ENCODE measurements at places on chromosomes 1 and 21.

- DNase-seq: no peak
These were observed 18.1 kb downstream of the PLOD1 start for GRCh38 chr1:11952455-11953109.

DNA sequence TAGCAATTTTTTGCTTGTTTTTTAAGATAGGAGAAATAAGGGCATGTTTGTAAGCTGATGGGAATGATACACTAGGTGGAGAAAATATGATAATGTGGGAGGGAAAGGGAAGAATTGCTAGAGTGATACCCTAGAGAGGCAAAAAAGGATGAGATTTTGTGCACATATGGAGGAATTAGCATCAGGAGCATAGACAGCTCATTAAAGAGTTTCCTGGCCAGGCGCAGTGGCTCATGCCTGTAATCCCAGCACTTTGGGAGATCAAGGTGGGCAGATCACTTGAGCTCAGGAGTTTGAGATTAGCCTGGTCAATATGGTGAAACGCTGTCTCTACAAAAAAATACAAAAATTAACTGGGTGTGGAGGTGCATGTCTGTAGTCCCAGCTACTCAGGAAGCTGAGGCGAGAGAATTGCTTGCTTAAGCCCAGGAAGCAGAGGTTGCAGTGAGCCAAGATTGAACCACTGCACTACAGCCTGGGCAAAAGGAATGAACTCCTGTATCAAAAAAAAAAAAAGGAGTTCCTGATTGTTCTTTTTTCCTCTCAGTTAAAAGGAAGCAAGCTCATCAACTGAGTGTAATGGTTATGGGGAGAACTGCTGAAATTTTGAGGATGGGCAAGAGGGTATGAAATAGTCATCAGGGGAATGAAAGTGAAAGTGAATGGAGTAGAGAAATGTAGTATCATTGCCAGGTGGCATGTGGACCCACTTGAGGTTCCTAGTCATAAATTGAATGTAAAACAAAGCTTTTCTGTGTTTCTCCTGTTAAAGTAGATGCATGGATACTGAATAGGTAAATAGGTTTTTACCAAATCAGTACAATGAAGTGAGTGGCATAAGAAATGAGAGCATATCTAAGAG, 35.5 kb downstream of the SH3GLB1 start:
- no peak for DNase-seq

- DNase-seq: no peak
These were observed 409.5 kb downstream of the PLPP3 start for GRCh38 chr1:56169856-56170255.

DNA sequence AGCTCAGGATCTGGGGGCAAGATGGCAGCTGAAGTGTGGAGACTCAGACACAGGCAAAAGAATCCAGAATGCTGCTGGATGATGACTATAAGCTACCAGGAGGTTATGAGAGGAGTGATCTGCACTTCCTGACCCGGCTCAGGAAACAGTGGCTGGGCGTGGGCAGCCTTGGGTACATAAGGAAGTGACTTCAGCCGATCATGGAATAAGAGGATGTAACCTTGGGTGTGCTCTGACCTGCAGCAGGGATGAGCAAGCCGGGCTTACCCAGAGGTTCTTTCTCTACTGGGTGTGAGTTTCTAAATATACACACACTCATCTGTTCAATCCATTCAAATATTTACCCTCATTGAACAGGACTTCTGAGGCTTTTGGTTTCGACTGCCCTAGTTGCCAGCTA, 62.7 kb downstream of the CD34 start:
- no peak for DNase-seq

DNA sequence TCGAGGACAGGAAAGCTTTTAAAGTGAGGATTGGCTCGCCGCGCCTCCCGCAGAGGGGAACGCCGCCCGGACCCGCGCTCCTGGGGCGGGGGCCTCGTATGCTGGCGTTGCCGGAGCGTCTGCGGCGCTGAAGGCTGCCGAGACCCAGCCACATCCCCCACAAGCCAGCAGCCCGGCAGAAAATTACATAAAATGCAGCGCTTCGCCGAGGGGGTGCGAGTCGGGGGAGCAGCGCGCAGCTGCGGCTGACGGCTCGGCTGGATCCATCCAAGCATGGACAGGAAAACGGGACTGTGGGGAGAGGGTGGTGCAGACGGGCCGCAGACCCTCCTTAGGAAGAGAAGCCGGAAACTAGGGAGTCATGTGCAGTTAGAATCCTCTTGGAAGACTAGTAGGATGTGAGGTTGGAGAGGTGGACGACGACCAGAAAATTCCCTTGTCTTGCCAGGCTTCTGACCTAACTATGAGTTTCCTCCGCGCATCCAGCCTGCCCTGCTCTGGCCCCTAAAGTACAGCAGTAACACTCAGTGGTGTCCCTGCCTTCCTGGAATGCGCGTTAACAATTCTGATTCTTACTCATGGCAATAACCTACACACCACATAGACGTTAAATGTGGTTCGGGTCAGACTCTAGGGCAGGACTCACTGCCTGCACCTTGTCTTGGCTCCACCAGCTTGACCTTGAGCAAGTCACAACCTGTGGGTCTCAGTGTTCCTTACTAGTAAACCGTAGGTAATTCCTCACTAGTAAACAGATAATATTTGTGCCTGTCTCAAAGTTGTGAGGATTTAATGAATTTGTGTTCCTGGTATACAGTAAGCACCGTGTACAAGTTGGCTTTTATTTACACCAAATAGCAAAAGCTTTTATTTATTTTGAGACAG, 953 bp upstream of the BRWD1 start:
- peak; percentile 26 for DNase-seq

- DNase-seq: no peak
These were observed 48.1 kb upstream of the MPC2 start for GRCh38 chr1:167984886-167985489.

DNA sequence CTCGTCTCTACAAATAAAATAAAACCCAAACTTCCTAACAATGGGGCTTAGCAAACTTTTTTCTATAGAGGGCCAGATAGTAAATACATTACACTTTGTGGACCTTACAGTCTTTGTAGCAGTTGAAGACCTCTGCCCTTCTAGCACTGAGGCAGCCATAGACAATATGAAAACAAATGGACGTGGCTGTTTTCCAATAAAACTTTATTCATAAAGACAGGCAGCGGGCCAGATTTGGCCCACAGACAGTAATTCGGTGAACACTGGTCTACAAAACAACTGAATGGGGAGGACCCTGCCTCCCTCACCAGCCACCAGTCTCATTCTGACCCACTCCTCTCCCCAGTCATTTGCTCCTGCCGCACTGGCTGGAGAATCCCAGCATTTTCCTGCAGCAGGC, 162.3 kb downstream of the KAZN start:
- DNase-seq: no peak

- DNase-seq: no peak
These were observed 6.4 kb upstream of the ERI3 start for GRCh38 chr1:44361478-44361877.

DNA sequence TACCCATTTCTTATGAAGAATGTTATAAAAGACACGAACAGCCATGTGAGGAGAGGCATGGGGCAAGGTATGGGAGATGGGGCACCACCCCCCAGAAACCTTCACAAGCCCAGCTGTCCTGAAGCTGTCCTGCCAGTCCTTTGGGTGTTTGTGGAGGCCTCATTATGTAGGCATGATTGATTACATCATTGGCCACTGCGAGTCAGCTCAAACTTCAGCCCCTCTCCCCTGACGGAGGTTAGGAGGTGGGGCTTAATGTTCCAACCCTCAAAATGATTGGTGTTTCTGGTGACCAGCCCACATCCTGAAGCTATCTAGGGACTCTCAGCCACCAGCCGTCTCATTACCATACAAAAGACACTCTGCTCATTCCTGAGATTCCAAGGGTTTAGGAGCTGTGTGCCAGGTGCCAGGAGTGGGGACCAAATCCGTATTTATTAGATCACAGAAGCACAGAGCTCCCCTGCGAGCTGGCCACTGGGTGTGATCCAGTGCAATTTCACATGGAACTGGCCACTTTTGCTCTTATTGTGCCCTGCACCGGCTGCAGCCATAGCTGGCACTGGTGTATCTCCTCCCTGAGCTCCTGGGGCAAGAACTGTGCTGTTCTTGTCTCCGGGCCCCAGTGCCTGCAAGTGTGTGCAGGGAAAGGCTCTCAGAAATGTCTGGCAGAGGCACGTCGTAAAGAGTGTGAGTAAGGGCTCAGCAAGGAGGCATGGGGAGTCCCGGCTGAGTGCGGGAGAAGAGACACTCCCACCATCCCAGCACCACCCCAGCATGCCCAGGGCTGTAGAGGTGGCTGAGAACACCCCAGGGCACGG, 10.5 kb downstream of the KIAA1614 start:
- DNase-seq: no peak

- DNase-seq: no peak
These were observed 9.9 kb upstream of the CLSTN1 start for GRCh38 chr1:9833632-9834031.

DNA sequence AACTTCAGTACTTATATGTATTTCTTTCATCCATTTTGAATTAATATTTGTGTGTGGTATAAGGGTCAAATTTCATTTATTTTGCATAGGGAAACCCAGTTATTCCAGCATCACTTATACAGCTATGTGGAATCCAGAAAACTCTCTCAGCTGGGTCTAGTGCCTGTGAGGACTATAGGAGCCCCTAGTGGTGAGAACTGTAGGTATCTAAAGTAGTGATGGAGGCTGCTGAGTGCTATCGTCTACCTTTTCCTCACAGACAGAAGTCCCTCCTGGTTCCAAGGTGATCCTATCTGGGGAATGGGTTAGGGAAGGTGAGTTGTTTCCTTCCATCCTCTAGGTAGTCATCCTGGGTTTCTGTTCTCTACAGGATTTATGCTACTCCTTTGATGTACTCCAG, 352.0 kb upstream of the C1orf87 start:
- DNase-seq: no peak

GRCh38 chr1:209780268-209780667, 4.1 kb downstream of the C1orf74 start:
- no peak for DNase-seq

DNA sequence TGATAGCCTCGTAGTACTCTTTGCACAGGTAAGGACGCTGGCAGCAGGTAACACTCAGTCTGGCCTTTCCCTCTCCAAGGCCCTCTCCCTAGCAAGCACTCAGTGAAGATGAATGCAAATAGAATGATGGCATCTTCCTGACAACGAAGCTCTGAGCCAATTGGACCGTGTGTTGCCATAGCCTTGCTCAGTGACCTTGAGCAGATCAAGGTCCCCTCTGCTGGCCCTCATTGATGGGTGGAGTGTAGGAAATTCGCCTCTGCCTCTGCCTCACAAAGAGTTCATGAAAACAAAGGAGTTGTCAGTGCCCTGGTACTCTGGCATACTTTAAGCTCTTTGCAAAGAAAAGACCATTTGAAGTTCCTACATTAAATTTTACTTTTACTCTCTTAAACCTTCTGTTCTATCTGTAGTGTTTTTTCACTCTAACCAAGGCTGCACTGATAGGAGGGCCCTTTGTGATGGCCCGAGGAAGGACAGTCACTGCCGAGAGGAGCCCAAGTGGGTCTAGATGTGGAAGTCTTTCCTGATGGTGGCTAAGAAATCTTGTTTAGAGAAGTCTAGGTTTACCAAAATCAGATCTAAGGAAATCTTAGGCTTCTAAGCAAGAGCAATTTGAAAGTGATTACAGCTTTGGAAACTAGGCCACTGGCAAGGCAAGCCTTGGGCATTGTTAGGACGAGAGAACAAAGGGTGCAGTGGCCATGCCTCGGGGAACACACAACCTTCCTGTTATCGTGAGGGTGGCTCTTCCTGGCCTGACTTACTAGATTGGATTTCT, 38.2 kb downstream of the SMYD2 start:
- DNase-seq: no peak

- DNase-seq: no peak
These were observed 126.5 kb downstream of the ADSS2 start for GRCh38 chr1:244325056-244325758.

- no peak for DNase-seq
These were observed 80.2 kb upstream of the GALNT2 start for GRCh38 chr1:229986737-229987337.

DNA sequence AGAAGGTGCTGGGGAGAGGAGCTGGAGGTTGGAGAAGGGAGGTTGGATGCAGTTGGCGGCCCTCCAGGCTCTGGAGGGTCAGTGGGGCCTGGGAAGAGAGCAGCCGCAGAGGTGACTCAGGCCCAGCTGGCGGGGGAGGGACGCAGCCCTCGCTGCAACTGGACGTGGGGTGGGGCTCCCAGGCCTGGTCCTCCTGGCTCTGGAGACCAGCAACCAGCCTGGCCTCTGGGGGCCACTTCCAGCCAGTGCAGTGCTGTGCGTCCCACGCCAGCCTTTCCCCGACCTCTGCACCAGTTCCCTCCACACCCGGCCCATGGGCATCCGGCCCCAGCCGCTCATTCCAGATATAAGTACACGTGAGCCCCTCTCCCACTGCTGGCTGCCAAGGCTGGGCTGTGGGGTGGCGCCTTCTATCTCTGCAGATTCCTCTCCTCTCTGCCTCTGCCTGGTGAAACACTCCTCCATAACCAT, 38.0 kb upstream of the COL18A1 start:
- no peak for DNase-seq

GRCh38 chr1:107791348-107791747, 173.6 kb downstream of the VAV3 start:
- no peak for DNase-seq

GRCh38 chr1:183416850-183417771, 1.1 kb downstream of the NMNAT2 start:
- DNase-seq: no peak

- DNase-seq: no peak
These were observed 52.3 kb upstream of the LBR start for GRCh38 chr1:225479996-225480720.

DNA sequence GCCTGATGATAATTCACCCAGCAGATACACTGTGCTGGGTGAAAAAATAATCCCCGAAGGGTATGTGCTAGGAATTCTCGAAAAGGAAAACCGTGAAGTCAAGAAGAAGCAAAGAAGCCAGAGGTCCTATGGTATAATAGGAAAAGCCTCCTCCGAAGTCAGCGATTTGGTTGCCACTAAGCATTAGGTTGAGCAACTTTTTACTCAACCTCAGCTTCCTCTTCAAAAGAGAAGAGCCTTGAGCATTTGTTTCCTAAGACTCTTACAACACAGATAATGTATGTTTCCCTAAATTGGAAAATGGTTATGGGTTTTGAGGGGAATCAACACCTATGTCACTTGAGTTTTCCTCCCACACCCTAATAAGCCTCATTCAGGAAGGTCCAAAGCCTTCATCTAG, 21.3 kb upstream of the MNDA start:
- no peak for DNase-seq

DNA sequence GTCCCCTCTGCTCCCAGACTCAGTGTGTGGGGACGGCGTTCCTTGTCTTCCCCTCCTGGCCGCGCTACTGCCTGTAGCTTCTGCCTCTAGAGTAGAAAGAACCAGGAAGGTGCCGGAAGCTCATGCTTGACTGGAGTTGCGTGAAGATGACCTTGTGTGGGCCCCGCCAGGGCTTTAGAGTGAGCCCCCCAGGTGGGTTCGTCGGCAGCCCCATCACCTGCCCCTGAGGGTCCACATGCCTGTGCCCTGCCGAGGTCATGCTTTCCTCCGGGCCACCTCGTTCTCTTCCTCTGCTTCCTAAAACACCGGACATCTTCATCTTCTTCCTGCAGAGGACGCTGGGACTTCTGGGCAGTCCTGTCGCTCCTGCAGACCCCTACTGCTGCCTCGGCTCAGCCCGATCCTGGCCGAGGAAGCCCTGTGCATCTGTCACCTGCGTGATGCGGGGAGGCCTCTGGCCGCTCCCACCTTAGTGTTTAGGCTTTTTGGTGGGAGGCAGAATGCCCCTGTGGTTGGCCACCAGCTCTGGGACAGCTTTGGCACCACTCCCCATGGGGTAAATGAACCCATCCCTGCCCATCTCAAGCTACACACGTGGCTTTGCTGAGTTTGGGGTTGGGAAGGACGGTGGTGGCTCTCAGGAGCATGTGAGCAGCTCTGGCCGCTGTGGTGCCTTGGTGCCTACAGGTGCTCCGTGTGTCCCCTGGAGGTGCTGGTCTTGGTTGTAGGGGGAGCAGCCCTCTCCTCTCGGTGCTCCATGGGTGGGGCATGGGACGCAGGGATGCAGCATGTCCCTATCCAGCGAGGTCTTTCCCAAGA, 12.3 kb downstream of the OBSCN start:
- no peak for DNase-seq

Data from activated CD4-positive, alpha-beta T cell treated with anti-CD3 and anti-CD28 coated beads for 1 hour (primary cell).